NCI-H1092 treated with DMSO at 0.1 percent for 48 hours (cell line): ENCODE measurements at places on chromosomes 7 and 10.
A peak's percentile ranks its signal among the peaks of the same experiment; 100 is the strongest.

GRCh38 chr10:14665304-14665703, 109.4 kb downstream of the FAM107B start:
- DNase-seq: peak; percentile 38

DNA sequence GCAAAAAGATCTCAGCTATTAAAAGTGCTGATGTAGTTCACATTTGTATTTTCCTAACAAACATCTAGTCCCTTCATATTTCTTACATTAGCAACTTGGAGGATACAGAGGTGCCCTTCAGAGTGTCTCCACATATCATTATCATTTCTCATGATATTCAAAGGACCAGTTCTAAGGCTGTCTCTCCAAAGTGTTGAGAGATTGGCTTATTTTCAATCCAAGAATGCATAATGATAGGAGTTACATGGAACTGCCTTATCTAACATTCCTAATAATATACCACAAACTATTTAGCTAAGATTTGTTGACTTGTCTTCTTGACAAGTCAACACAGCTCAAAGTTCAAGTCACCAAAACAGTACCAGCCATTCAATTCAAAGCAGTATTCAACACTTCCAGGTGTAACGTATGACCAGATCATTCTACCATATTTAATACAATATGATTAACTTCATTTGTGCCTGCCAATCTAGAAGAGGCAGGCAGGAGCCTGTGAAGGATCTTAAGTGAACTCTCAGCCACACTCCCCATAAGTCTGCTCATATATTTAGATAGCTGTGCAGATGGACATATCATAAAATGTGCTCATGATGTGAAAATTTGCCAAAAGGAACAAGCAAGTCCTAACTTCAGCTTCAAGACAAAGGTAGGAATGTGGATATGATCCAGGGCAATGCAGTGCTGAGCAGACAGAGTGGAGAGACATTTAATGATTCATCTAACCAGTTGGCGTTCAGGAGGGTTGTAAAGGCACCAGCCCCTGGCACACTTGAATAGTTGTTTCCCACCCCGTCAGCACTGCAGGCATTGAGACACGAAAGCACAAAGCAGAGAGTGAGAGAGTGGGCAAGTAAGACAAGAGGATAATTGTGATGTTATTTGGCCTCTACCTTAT, 108.3 kb downstream of the MTERF1 start:
- DNase-seq: no peak

GRCh38 chr7:73509463-73509862, 12.6 kb downstream of the BAZ1B start:
- DNase-seq: no peak

- DNase-seq: no peak
These were observed 305.0 kb downstream of the GPR37 start for GRCh38 chr7:124460555-124460954.

GRCh38 chr7:127702052-127702652, 50.2 kb downstream of the SND1 start:
- DNase-seq: no peak

- DNase-seq: peak; percentile 94
These were observed 128.7 kb downstream of the AGMO start for GRCh38 chr7:15433151-15433550.

GRCh38 chr7:155298288-155298833, 683 bp downstream of the INSIG1 start:
- no peak for DNase-seq

DNA sequence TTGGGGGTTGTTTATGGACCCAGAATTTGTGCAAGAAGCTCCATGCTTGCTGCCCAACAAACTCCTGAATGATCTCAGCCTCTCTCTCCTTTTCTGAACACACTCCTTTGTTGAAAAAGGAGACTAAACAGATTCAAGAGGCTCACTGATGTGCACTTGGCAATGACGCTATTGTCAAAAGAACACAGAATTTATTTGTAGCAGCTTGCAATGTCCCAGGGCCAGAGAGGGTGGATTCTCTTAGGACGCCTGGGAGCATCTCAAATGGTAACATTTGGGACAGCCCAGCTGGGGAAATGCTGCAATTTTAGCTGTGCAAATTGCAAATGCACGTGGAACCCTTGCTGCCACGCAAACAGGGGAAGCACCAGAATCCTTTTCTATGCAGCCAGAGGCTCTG, 79.9 kb downstream of the GPR26 start:
- DNase-seq: no peak

GRCh38 chr10:77915319-77916105, 11.0 kb downstream of the DLG5 start:
- DNase-seq: no peak

GRCh38 chr10:130807721-130808120, 503.8 kb downstream of the TCERG1L start:
- DNase-seq: no peak

DNA sequence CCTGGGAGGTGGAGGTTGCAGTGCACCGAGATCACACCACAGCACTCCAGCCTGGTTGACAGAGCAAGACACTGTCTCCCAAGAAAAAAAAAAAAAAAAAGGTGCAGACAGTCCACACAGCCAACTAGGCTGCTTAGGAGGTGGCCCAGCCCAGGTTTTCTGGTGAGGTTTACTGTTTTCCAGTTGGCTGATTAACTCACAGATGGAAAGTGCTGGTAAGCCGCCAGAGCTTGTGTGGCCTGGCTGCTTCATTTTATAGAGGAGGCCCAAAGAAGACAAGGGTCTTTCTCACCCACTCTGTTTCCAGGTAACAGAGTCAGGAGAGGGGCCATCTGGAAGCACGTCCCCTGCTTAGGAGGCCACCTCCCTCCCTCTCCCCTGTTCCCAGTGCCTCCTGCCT, 6.2 kb downstream of the RHBDD2 start:
- DNase-seq: no peak

DNA sequence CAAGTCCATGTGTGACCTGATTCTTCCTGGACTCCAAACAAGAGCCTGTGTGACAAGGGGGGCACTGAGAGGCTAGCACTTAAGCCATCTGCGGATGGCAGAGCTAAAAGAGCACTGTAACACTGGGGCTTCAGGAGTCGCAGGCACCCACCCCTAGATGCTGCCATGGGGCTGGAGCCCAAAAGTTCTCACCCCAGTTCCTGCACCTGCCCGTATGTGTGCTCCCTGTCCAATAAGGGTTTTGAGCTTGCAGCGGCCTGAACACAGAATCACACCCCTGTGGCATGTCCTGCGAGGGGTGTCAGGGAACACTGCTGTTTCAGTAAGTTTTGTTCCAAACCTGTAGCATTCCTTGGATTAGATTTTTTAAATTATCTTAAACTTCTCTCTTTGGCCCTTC, 53.2 kb upstream of the GPR37 start:
- no peak for DNase-seq

DNA sequence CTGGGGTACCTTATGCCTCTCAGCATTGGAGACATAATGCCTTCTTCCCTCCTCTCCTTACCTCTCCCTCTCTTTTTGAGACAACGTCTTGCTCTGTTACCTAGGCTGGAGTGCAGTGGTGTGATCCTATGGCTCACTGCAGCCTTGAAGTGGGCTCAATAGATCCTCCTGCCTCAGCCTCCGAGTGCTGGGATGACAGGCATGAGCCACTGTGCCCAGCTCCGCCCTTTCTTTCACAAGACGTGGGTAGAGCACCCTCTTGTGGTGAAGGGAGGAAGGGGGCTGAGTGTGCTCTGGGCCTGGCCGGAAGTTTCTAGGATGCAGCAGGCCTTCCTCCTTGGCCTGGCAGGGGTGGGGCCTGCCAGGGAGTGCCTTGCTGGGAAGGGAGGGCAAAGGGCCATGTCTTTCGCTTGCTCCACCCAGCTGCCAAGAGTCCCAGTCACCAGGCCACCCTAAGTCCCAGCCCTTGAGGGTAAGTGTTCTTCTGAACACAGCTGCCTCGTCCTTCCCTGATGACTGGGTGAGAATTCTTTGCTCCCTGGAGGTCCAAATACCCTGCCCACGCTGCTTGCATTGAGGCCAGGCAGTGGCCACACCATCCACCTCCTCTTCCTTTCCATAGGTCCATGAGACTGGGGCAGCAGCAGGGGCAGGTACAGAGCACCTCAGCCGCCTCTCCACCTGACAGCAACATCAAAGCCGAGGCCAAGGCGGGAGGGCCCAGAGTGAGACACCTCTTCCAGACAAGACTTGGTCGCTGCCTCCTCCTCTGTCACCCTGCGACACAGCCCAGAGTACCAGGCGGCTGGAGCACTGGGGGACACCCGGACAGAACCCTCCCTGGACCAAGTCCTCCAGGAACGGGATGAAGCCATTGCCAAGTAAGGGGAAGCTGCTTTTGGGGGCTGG, 3.7 kb downstream of the ABHD11 start:
- peak; percentile 71 for DNase-seq

GRCh38 chr7:55108818-55109217, 90.0 kb downstream of the EGFR start:
- DNase-seq: no peak

GRCh38 chr7:1329966-1330800, 97.5 kb downstream of the UNCX start:
- DNase-seq: no peak

- DNase-seq: no peak
These were observed 5.4 kb downstream of the SGPL1 start for GRCh38 chr10:70820976-70821750.

DNA sequence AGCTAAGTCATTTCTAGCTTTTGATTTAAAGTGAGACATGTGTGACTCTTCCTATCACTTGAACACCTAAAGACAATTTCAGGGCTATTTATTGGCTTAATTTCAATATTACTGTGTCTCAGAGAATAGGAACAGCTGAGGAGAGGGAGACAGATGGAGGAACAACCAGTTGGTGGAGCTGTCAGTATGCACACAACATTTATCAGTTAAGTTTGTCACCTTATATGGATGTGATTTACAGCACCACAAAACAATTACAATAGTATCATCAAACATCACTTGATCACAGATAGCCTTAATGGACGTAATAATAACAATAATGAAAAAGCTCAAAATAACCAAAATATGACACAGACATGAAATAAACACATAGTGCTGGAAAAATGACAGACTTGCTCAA, 129.6 kb downstream of the NPSR1 start:
- DNase-seq: no peak

DNA sequence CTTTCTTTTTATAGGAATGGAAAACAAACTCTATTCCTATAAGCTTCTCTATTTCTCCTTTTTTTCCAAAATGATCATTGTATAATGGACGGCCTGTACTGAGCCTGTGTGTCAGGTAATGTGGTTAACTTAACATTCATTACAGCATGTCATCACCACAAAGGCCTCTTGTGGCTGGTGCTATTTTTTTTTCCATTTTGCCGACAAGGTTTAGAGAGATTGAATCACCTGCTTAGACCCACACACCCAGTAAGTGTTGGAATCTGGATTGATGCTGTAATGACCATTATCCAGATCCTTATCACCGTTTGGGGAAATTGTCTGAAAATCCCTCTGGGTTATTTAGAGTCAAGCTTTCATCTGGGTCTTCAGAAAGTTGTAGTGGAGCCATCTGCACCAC, 18.5 kb downstream of the AKR1B15 start:
- DNase-seq: no peak

GRCh38 chr10:6002809-6003510, 25.6 kb upstream of the IL15RA start:
- DNase-seq: no peak

GRCh38 chr10:97407211-97407951, 6.2 kb upstream of the RRP12 start:
- DNase-seq: peak; percentile 84

DNA sequence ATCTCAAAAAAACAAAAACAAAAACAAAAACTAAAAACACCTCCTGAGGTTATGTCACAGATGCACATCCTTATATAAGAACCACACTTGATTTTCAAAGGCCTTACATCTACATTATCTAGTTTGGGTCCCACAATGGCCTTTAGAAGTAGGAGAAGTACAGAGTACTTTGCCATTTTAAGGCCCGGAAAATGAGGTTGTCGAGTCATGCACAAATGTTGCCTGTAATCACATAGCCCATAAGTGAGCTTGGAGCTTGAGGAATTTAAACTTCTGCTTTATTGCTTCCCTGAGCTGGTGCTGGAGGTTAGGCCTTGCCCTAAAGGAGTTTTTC, 9.7 kb upstream of the MKRN1 start:
- DNase-seq: no peak

DNA sequence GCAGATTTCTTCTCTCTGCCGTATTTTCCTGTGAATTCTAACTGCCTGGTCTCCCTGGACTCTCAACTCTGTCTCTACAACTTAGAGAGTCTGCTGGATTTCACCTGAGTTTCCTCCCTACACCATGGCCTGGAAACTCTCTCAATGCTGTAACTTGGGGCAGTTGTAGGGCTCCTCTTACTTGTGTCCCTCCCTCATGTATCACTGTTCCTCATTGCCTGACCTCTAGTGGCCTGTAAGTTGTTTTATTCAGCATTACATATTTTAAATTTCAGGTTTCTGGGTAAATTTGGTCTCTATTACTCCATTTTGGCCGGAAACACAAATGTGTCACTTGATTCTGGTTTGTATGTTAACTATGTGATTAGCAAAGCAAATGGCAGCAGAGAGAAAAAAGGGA, 70.9 kb downstream of the DYNC1I1 start:
- peak; percentile 22 for DNase-seq

GRCh38 chr7:64807731-64808365, 13.6 kb downstream of the ZNF138 start:
- no peak for DNase-seq

- peak; percentile 78 for DNase-seq
These were observed 45.5 kb upstream of the ZNRF2 start for GRCh38 chr7:30238721-30239441.

DNA sequence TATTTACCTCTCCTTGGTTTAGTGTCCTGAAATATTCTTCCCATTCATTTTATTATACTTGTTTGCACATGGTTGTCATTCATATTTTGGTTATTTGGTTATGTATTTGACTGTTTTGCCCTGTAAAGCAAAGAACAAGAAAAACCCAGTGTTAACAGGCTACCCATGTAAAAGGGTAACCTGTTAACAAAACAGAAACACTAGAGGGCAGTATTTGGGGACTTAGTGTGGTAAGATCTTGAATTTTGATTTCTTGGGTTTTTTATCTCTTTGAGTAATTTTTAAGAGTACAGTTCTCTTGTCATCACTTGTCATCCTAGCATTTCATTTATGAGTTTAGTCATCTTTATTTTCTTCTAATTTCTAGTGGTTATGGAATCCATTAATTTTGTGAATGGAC, 51.3 kb downstream of the POLL start:
- DNase-seq: no peak

- DNase-seq: no peak
These were observed 136.9 kb downstream of the GLI3 start for GRCh38 chr7:42100156-42100508.

- no peak for DNase-seq
These were observed 30.3 kb upstream of the CALU start for GRCh38 chr7:128708824-128709223.

DNA sequence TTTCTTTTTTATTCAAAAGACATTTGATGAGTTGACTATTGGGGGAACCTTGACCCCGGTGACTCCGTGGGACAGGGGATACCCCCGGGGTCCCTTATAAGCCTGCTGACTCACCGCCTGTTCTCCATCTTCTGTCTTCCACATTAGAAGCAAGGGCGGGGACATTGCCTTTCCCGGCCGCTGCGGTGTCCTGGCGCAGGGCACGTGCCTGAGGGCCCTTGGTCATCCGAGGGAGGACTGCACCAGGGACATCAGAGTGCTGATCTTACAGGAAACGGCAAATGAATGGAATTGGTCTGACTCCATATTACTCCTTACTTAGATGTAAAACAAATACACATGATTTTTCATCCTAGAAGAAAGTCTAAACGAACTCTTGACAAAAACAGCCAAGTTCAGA, 170.1 kb downstream of the CUX1 start:
- no peak for DNase-seq

- no peak for DNase-seq
These were observed 453.1 kb upstream of the MKI67 start for GRCh38 chr10:128579280-128579865.

GRCh38 chr7:6579446-6579845, 2.2 kb downstream of the ZDHHC4 start:
- DNase-seq: no peak

- no peak for DNase-seq
These were observed 527 bp downstream of the HOXA1 start for GRCh38 chr7:27095050-27095896.
